ENCODE measurements at places on chromosomes 7 and 10.

GRCh38 chr7:27359181-27360125 is 116.9 kb downstream of the EVX1 start:
- ATAC-seq, result no peak

- peak; percentile 100 for ATAC-seq
Observed at GRCh38 chr7:107538001-107538400, 25.7 kb downstream of the COG5 start.

- ATAC-seq, result no peak
Observed at GRCh38 chr10:132321726-132322125, 10.3 kb upstream of the LRRC27 start.

- no peak for ATAC-seq
Observed at GRCh38 chr10:44193166-44193565, 191.7 kb downstream of the CXCL12 start.

DNA sequence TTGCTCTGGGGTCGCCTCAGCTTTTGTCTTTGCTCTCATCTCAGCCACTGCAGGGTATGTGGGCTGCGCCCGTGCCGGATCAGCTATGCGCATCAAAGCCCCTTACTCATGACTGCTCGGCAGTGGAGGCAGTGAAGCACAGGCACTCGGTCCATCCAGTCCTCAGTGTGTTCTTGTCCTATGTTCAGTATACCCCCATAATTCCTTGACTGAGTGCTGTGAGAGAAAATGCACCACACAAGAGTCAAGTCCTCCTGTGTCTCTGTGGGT is 27.4 kb downstream of the EPDR1 start:
- no peak for ATAC-seq

DNA sequence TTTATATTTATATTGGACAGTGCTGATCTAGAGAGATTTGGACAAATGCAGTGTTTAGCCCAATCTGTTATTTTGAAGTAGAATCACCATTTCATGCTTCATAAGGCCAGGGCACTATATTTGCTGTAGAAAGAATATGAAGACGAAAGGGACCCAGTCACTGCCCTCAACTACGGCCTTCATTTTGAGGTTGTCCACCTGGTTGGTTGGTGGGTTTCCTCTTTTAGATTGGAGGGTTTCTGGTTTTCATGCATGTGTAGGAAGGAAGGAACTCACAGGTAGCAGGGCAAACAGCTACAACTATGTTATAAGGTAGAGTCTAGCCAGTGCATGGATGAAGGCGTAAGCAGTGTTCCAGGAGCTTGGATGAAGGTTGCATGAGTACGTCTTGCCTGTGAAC is 56.3 kb downstream of the ARID5B start:
- ATAC-seq, result no peak

GRCh38 chr10:18100669-18101068 is 39.6 kb upstream of the CACNB2 start:
- ATAC-seq, result no peak

GRCh38 chr7:10475940-10476641 is 497.6 kb upstream of the PHF14 start:
- ATAC-seq, result no peak

DNA sequence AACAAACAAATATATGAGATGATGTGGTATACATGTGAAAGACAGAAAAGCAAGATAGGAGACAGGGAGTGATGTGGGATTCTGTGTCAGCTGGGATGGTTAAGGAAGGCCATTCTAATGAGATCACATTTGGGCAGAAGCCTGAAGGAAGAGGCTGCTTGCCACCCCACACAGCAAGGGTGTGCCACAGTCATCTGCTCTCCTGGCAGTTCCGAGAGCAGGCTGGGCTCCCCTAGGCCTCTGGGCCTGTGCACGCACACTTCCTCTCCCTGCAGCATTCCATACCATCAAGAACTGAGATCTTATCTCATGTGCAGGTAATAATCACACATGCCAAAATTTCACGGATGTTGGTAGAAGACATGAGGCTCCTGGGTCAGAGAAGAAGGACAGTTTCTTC is 43.1 kb downstream of the SYPL1 start:
- peak; percentile 21 for ATAC-seq

DNA sequence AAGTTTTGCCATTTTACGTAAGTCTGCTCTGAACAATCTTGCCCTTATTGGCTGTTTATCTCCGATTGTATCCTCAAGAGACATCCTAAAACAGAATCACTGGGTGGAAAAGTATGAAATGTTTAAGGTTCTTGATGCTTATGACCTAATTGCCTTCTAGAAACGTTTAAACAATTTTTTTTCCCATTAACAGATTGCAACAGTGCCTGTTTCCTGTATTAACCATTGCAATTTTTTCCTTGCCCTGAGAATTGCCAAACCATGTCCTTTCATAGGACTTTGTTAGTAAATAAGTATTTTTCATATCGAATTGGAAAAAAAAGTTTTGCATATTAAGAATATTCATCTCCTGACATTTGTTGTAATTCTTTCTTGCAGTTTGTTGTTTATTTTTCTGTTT is 639.8 kb downstream of the INHBA start:
- no peak for ATAC-seq

DNA sequence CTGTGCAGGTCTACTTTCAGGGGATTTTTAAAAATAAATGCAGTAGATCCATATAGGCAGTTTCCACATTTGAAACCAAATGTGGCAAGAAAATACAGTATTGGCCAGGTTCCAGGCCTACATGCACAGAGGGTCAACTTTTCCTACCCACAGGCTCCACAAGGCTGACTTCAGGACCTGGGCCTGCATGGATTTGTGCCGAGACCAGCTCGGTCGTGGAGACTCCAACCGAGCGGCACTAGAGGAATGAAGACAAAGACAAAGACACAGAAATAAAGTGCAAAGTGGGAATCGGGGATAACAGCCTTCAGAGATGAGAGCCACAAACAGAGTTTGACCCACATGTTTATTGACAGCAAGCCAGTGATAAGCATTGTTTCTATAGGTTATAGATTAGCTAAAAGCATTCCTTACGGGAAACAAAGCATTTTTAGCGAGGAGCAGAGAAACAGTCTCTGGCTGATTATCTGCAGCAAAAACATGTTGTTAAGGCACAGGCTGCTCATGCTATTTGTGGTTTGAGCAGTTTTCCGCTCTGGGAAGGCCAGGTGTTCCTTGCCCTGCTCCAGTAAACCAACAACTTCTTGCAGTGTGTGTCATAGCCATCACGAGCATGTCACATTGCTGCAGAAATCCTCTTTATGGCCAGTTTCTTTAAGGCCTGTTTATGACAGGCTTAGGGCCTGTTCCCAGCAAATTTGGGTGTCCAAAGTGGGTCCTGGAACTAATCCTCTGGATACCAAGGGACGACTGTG is 52.6 kb downstream of the ZNF37A start:
- ATAC-seq, result no peak

- no peak for ATAC-seq
Observed at GRCh38 chr10:108797573-108797972, 1125.7 kb downstream of the XPNPEP1 start.

Measured in esophagus mucosa (tissue), 1 donor.